ENCODE measurements at places on chromosomes 3 and 15.

- DNase-seq: no peak
These were observed 8.6 kb downstream of the RHCG start for GRCh38 chr15:89487791-89488190.

DNA sequence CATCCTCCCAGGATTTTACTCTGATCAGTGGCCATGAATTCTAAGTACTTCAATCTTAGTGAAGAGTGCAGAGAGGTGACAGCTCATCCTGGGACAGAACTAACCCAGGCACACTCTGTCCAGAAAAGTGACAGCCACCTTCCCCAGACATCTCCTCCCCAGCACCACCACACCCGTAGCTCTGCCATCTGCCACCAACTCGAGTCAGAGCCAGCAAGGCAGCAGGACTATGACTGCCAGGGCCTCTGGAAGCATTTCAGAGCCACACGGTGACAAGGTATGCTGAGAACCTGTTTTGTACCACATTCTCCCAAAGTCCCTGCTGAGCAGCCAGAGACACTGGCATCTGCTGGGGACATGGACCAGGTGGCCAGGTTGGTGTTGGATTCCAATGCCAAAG is 71.0 kb downstream of the NTRK3 start:
- DNase-seq: no peak

GRCh38 chr15:32802286-32802936 is 84.6 kb downstream of the GREM1 start:
- no peak for DNase-seq

DNA sequence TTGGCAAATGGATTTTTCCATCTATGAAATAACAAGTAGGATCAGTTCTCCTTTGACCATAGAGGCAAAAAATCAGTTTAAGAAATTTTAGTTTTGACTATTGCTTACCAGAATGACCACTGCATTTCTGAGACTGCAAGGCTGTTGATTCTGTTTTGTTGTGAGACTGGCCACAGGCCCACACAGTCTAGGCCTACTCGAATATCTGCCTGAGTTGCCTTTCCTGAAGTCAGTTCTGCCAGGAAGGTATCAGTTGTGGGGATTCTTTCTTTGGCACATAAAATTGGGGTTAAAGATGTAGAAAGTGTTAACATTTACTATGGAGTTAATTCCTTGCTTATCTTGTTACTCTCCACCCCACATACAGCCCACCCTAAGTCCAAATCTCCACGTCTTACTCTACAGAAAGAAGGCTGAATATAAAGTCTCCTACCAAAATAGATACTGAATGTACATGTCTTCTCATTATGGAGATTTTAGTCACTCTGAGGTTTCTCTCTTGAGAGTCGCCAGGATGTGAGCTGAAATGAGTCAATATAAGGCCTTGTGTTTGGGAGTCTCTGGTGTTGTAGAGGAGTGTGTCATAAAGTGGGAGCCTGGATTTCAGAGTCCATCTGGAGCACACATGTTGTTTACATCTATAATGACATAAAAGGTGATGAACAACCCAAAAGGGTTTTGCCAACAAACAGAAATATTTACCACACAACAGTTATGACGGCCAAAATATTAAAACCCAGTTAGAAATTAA is 45.0 kb upstream of the WWTR1 start:
- DNase-seq: no peak

Measured in SK-N-DZ (cell line).